Endodermal cell (in vitro differentiated cells): ENCODE measurements at places on chromosomes 1 and 21.
A peak's percentile ranks its signal among the peaks of the same experiment; 100 is the strongest.

- DNase-seq, result no peak
Observed at GRCh38 chr1:179052776-179053175, 27.1 kb downstream of the FAM20B start.

DNA sequence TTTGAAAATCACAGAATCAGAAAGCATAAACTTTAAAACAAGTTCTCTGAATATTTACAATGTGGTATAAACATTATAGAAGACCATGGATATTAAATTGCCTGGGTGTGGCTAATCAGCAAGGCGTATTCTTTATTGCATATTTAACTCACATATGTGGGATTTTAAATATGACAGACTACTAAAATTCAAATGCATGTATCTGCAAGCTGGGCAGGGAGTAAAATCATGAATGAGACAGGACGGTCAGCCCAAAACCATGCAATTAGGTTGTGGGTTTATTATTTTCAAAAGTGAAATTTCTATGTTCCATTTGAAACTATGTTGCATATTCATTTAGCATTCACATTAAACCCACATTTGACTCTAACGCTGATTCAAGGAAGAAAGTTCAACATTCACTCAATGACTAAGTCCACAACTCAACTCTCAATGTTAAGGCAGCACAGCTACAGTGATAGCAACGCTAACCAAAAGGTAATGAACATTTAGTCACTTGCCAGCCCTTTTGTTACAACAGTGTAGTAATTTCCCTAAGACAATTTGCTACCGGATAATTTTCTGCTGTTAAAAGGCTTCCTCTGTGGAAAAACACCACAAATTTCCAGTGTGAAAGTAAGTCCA, 6.3 kb upstream of the SYNJ1 start:
- no peak for DNase-seq

- DNase-seq, result peak; percentile 85
Observed at GRCh38 chr1:241934201-241934848, 23.2 kb upstream of the BECN2 start.

DNA sequence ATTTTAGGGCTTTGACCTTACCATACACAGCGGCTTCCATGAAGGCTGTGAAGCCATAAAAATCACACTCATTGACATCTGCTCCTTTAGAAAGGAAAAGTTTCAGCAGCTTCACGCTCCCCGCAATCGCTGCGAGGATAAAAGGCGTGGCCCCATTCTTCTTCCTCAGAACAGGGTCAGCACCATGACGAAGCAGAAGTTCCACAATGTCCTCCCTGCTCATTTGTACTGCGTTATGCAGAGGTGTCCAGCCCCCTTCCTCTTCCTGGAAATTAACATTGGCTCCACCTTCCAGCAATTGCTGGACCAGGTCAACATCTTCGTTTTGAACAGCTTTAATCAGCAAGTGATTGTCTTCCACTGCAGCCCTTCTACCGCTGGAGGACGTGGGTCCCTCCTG, 2.7 kb downstream of the RNASEL start:
- no peak for DNase-seq

GRCh38 chr1:41355761-41356160, 5.5 kb upstream of the FOXO6 start:
- DNase-seq, result peak; percentile 33

DNA sequence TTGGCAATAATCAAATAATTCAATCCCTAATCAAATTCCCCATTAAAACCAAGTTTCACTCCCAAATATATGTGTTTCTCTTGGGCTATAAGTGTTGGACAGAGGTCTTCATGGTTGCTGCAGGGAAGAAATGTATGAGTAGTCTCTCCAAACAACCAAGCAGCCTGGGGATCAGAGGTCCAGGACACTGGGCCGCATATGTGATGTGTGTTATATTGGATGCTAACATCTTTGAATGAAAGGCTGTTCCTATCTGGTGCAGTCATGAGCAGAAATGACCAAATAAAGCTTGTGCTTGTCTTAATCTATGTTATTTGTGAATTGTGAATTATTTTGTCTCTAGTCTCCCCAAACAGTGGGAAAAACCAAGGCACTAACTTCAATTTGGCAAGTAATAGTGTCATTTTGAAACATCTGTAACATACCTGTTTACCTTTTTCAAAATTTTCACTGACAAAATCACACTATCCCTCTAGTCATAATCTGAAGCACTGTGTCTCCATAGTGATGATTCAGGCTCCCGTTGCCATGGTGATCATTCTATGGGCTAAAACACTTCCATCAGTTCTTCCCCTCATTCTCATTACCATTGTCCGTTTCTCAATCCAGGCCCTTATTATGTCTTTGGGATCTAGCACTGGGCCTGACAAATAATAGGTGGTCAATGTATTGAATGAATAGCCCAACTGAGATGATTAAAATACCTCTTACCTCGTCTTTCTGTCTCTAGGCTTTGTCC, 12.5 kb upstream of the TADA1 start:
- no peak for DNase-seq

DNA sequence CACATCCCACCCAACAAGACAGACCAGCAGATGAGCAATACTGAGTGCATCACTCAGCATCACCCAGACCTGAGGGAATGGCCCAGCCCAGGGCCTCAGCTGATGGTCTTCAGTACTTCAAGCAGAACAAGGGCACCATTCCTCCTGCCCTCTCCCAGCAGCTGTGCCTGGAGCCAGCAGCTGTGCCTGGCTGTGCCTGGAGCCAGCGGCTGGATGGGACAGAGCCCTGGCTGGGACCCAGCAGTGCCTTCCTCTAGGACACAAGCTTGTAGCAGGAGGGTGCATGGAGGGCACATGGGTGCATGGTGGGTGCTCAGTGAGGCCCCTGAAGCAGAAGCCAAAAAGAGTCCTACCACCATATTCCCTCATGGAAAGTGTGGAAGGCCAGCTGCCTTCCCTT, 583.8 kb downstream of the NPHP4 start:
- DNase-seq, result no peak

DNA sequence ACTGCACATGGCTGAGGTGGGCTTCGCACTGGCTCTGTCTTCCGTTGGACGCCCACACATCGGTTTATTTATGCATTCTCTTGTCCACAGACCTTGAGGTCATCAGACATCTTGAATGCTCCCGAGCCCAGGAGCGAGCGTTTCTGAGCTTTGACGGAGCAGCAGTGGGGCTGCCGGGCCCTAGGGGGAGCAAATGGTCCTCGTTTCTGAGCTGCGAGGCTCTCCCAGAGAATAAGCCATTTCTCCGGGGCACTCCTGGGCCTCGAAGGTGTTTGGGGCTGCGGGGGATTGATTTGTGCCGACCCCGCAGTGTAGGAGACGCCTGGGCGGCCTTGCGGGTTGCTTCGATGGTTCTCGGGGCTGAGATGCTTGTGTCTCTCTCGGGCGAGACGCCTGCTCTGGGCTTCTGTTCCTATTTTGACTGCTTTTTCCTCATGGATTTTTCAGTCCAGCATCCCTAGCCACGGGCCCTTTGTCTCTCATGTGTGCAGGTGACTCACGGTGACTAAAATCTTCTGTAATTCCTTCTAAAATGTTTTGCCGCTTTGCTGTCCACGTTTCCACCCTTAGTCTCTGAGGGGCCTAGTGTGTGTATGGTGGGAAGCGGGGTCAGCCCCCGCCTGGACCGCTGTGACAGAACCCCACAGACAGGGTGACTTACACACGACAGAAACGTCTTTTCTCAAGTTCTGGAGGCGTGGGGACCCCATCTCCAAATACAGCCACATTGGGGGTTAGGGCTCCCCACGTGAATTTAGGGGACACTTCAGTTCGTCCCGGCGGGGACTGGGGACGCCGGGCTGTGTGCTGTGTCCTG, 62.1 kb downstream of the FAAP20 start:
- peak; percentile 87 for DNase-seq

DNA sequence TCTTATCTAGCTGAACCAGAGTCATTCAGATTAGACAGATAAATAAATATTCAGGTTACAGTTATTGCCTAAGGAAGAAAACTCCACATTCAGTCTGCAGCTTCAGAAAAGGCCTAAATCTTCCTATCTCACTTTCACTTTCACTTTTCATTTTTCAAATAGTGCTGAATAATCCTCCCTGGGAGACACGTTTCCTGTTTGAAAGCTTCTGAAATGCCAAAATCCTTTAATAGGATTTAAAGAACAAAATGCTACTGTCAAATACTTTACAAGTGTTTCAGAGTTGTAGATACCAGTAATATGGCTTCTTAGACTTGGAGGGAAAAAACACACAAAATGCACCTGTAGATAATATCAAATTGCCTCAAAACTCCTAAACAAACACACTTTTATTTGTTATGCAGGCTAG, 3.9 kb downstream of the PSMB2 start:
- no peak for DNase-seq

DNA sequence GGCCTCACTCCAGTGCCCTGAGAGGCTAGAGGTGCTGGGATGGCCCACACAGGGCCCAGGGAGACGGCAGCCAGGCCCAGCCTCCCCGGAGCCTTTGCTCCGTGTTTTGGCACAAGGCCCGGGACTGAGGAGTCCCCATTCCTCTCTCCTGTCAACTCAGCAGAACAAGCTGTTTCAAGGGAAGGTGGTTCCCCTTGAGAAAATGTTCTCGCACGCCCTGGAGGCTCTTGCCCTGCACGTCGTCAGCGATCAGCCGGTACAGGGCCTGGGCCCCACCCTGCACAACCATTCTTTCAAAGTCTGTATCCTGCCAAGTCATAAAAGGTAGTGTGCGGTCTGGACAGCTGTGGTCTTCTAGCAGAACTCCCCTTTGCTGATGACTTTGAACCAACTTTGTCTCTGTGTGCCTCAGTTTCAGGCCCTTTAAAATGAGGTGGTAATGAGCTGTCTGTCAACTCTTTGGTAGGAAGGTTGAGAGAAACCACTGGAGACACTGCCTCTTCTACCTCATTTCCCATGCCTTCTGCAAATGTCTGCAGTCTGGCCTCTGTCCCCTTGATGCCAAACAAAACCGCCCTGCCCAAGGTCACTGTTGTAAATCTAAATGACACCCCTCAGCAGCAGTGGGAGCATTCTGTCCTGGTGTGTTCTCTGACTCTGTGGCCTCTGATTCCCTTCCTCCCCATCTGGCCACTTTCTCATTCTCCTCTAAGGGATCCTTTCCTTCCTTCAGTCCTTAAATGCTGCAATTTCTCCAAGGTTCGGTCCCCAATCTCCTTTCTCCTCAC, 138.6 kb upstream of the JUN start:
- DNase-seq, result no peak

- DNase-seq, result peak; percentile 71
Observed at GRCh38 chr1:32454726-32455125, 10.1 kb upstream of the ZBTB8B start.

- no peak for DNase-seq
Observed at GRCh38 chr1:55969322-55969721, 610.0 kb downstream of the PLPP3 start.

GRCh38 chr1:84598846-84599741, 24.9 kb upstream of the CTBS start:
- DNase-seq, result no peak

- no peak for DNase-seq
Observed at GRCh38 chr1:86430376-86430775, 6.4 kb downstream of the CLCA2 start.

GRCh38 chr1:51750218-51750617, 128.3 kb downstream of the NRDC start:
- DNase-seq, result no peak

DNA sequence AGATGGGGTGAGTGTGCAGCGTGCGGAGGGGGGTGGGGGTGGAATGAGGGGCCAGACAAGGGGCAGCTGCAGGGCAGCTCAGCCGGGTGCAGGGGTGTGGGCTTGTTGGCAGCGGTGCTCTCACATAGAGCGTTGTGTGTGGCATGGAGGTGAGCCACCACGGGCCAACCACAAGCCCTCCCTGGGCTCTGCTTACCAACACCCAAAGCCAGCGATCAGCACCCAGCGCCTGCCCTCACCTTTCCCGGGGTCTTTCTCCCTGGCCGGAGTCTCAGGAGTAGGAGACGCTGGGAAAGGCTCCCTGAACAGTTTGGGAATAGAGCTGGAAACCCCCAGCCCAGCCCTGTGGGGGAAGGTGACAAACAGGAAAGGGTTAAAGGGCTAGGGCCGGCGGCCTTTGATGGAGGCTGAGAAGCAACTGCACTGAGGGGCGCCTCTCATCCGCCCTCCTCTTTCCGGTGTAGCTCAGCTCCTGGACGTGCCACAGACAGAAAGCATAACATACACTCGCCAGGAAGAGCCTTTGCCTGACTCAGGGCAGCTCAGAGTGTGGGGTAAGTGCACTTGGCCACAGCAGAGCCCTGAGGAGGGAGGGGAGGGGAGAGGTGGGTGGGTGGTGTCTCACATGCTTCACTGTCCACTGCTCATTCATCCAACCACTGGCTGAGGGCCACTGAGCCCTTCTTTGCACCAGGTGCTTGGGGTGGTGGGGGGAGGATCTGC, 577 bp downstream of the IKBKE start:
- DNase-seq, result peak; percentile 84

- no peak for DNase-seq
Observed at GRCh38 chr1:119960501-119960900, 64.2 kb upstream of the ADAM30 start.

DNA sequence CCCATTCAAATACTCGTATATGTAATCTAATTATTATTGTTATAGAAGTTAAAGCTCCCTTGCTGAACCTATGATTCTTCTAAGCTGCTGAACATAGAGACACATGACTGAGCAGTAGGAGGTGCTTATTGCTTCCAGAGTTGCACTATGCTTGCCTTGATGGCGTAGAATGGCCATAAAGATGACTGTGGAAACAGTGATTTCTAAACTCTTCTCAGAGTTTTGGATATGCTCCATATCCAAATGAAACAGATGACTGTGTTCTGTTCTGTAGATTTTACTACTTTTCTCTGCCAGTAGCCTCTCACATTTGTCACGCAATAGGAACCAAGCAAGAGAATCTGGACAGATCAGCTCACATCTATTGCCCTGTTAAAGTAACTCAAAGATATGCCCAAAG, 88.1 kb upstream of the CACYBP start:
- no peak for DNase-seq

DNA sequence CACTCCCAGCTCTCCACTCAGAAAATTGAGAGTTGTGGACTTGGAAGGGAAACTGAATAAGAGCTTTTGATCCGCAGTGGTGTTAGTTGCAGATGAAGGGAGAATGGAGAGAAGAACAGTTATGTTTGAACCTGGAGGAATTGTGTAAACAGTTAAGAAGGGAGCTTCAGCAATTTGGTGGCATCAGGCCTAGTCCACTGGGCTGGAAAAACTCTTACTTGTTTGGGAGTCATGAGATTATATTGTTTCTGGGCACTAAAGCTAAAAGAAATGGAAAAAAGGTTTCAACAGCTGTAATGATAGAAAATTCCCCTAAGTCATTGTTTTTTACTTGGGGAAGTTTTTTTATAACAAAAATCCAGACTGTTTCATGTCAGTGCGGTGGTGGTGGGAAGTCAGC, 256.1 kb upstream of the C1orf87 start:
- DNase-seq, result no peak

- DNase-seq, result no peak
Observed at GRCh38 chr21:36756527-36756926, 57.6 kb downstream of the SIM2 start.

- DNase-seq, result peak; percentile 69
Observed at GRCh38 chr21:46459356-46460112, 843 bp downstream of the DIP2A start.

DNA sequence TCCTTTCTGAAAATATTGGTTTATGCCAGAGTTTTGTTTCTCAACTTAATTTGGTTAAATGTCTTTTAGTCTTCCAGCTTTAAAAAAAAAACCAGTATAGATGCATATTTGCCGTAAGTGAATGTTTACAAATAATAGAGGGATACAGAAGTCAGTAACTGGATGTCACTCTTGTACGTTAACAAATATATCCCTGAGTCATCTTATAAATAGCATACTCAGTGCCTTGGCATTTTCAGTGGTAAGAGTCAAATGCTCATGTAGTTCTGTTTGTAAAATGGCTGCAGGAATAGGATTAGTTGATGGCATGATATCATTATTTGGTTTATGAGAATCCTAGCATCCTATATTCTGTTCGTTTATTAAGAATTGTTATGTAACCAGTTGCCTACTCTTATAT, 55.4 kb downstream of the SPEN start:
- DNase-seq, result no peak

- no peak for DNase-seq
Observed at GRCh38 chr1:172460887-172461315, 17.0 kb upstream of the PIGC start.
